ENCODE measurements at places on chromosomes 13 and 19. TPM values are rescaled to one million over a fixed set of nuclear protein-coding genes. Genes with fewer than 3 reads are reported as not detected.
A peak's percentile ranks its signal among the peaks of the same experiment; 100 is the strongest.

DNA sequence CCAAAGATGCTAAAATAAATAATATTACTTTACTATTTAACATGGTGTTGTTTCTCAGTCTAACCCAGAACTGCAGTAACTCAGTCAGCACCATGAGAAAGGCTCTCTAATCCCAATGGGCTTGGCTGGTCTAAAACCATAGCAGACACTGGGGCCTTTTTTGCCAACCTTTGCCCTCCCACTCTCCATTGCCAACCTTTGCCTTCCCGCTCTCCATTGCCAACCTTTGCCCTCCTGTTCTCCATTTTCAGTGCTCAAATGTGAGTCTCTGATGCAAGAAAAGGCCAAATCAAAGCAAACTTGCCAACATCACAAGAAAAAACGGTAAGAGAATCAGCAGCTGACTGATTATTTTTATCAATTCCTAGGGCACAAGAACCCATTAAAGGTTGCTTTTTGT, 1681.2 kb downstream of the SLITRK5 start:
- DNase-seq, result no peak

GRCh38 chr13:75145927-75146326, 336.0 kb downstream of the TBC1D4 start:
- no peak for DNase-seq

- DNase-seq, result peak; percentile 62
Observed at GRCh38 chr19:28472843-28473242, 740.1 kb downstream of the UQCRFS1 start.

- no peak for DNase-seq
Observed at GRCh38 chr19:20664901-20665781, 3.8 kb upstream of the ZNF626 start.

- peak; percentile 83 for DNase-seq
Observed at GRCh38 chr19:35495107-35496064, 5.1 kb upstream of the KRTDAP start.

- DNase-seq, result no peak
Observed at GRCh38 chr13:27621116-27621365, 651 bp upstream of the POLR1D start.

DNA sequence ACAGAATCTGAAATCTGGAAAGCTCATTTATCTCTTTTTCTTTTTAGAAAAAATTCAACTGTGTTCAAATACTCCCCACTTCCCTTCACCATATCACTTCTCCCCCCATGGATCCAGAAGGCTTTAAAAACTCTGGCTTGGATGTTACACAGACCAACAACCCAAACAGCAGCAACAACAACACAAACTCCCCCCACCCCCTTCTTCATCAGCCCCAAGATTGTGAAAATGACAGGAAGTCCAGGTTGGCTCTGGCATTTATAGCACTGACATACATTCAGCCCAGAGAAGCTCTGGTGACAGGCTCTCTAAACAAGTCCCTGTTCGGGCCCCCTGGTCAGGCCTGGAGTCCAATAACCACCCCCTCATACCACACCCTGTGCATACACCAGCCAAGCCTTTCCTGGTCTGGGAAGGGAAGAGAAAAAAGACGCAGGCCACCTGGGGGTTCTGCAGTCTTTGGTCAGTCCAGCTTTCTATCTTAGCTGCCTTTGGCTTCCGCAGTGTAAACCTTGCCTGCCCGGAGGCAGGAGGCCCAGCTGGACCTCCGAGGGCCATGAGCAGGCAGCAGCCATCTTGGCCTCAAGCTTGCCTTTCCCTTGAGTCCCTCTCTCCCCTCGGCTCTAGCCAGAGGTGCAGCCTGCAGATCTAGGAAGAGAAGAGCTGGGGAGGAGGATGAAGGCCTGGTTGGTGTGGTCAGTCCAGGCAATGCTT, 6.8 kb downstream of the CDX2 start:
- DNase-seq, result no peak

DNA sequence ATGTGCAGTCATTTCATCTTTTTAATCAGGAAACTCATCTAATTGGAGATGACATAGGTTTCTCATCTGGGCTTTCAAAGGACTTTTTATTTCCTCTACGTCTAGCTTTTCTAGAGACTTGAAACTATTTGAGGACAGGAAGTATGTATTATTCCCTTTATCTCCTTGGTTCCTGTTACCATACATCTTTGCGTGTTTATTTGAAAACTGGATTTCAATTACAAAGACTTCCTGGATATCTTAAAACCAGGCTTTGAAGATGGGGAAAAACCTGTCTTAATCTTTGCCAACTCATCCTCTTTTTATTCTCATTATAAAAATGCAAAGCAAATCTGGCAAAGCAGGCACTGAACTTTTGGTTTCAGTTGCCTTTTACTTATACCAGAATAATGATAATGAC, 130.5 kb downstream of the LMO7 start:
- no peak for DNase-seq

DNA sequence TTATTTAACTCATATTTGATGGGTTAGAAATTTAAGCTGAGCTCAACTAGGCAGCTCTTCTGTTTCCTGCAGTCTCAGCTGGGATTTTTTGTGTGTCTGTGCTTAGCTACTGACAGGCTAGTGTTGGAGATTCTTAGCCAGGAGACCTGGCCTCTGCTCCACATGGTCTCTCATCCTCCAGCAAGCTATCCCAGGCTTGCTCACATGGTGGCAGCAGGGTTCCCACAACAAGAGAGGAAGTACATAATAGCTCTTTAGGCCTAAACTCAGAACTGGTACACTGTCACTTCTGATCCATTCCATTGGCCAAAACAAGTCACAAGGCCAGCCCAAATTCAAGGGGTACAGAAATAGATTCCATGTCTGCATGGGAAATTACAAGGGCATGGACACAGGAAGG, 406.2 kb downstream of the SUCLA2 start:
- no peak for DNase-seq

DNA sequence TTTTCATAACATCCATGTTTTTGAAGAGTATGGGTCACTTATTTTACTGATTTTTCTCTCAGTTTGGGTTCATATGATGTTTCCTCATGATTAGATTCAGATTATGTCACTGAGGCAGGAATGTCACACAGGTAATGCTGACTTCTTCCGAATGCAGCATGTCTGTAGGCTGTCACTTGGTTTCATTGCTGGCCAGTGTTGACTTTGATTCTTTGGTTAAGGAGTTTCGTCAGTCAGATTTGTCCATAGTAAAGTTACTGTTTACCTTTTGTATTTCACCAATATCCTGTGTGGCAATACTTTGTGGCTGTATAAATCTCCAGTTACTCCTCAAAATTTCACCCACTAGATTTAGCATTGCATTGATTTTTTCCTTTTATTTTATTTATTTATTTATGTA, 105.6 kb downstream of the MRPL57 start:
- DNase-seq, result no peak

Gene TYK2
- total RNA-seq, result 36.7 TPM

Gene CGB2
- not detected for total RNA-seq

Gene KLF5
- total RNA-seq, result 3.2 TPM

Gene KCNN1
- not detected for total RNA-seq

Gene RGS9BP
- 0.28 TPM for total RNA-seq
